Esophagus muscularis mucosa (tissue), 4 donors: ENCODE measurements at places on chromosomes 1 and 21. TPM values are rescaled to one million over a fixed set of nuclear protein-coding genes. Genes with fewer than 3 reads are reported as not detected.

The SYCP1 gene
- not detected for total RNA-seq

The ESPN gene
- 1.0 TPM for total RNA-seq

The PAPPA2 gene
- 0.78 TPM for total RNA-seq

The USP33 gene
- total RNA-seq, result 55.2 TPM

The FAM3B gene
- total RNA-seq, result 0.45 TPM

The TFAP2E gene
- total RNA-seq, result 0.63 TPM

The NUP210L gene
- not detected for total RNA-seq

DNA sequence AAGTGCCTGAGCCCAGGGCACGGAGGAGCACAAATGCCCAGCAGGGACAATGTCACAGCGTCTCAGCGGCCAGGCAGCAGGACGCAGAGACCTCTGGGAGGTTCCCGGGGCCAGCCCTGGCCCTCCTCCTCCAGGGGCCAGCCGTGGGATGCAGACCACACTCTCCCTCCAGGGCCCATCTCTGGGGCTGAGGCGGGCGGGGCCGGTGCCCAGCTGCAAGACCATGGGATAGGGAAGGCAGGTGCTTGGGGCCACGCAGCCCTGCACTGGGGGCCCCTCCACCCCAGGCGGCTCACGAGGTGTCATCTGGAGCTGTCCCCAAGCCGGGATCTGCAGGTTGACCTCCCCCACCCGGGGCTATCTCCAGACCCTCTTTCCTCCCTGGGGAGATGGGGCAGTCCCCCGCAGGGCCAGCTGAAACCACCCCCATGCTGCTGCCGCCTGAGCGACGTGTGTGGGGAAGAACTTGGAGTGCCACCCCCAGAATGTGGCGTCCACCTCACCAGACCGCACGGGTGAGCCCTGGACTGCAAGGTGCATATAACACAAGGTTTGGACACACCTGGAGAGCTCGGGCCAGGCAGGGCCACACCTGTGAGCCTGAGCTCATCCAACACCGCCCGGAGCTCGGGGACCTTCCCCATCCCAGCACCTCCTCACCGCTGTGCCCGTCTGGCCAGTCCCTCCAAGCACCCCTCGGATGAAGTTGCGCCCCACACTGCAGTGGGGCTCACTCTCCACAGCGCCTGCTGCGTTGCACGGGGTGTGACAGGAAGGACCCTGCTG lies 4.1 kb upstream of the TTLL10 start:
- H3K4me1 ChIP-seq, result no peaks in the 10 kb centered on the region
- no peak overlapping the region for H3K27ac ChIP-seq
- DNase-seq, result no peak
- H3K4me3 ChIP-seq, result no peak overlapping the region
- no peaks in the 10 kb centered on the region for H3K36me3 ChIP-seq

- DNase-seq, result no peak
- no peaks in the 10 kb centered on the region for H3K4me1 ChIP-seq
- no peaks in the 10 kb centered on the region for H3K27me3 ChIP-seq
Observed at GRCh38 chr1:96466842-96467241, 254.7 kb upstream of the PTBP2 start.

DNA sequence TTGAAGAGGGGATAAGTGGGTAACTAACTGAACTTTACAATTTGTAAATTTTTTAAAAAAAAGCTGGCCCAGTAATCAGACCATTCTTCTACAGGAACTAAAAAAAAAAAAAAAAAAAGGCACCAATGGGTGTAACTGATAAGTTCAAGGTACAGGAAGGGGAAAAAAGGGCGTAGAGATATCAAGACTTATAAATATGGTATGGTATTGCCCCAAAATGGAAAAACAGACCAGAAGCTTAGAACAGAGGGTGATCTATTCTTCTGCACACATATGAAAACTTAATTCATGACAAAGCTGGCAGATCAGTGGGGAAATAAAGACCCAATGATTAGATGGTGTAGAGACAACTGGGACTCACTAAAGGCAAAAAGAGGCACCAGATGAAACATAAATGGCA lies 58.9 kb downstream of the LHX4 start:
- no peak for DNase-seq
- H3K36me3 ChIP-seq, result peaks cover 5% of the 10 kb centered on the region
- H3K27me3 ChIP-seq, result no peaks in the 10 kb centered on the region
- no peak overlapping the region for H3K27ac ChIP-seq
- peaks cover 4% of the 10 kb centered on the region for H3K4me1 ChIP-seq
- H3K4me3 ChIP-seq, result no peak overlapping the region

DNA sequence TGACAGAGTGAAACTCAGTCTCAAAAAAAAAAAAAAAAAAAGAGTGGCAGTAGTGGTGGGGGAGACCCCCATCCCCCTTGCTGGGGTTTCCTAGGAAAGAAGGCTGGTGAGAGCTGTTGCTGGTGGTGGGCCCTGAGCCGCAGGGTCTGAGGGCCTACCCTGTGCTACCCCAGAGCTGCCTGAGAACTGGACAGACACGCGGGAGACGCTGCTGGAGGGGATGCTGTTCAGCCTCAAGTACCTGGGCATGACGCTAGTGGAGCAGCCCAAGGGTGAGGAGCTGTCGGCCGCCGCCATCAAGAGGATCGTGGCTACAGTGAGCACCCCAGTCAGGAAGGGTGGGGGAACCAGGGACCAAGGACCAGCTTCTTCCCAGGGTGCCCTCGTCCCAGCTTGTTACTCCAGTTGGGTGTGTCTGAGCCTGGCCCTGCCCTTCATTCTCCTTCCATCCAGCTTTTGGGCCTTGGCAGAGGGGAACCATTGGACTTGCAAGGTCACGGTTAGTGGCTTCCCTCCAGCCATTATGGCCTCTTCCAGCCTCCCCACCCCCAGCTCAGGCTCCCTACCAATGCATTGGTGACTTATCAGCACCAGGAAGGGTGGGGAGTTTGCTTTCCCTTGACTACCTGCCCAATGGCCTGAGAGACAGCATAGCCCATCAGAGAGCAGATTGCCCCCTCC lies 10.5 kb downstream of the LDLRAP1 start:
- no peak for DNase-seq
- peaks cover 68% of the 10 kb centered on the region for H3K4me1 ChIP-seq
- H3K4me3 ChIP-seq, result no peak overlapping the region
- no peak overlapping the region for H3K27ac ChIP-seq
